ENCODE measurements at places on chromosomes 1 and 21.
A peak's percentile ranks its signal among the peaks of the same experiment; 100 is the strongest.

GRCh38 chr1:151840421-151840820 is 801 bp upstream of the C2CD4D start:
- DNase-seq: no peak

- DNase-seq: peak; percentile 87
Measured at GRCh38 chr1:235513495-235514366, 9.5 kb upstream of the B3GALNT2 start.

DNA sequence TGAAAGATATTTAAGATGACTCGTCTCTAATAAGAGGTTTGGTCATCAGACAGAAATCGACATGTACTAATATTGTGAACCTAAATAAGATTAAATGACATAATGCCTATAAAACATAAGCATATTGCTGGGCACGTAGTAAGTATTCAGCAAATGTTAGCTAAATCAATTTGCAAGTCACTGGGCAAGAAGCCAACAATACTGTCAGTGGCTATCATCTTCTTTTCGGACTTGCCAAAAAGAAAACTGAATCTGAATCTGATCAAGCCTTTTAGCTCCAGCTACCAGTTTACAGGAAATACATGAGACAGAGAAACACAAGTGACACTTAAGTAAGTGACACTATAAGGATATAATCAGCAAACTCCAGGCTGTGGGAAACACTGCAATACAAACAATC is 46.0 kb downstream of the RPL5 start:
- no peak for DNase-seq

- DNase-seq: no peak
Measured at GRCh38 chr21:34874684-34875513, 174.2 kb downstream of the RUNX1 start.

DNA sequence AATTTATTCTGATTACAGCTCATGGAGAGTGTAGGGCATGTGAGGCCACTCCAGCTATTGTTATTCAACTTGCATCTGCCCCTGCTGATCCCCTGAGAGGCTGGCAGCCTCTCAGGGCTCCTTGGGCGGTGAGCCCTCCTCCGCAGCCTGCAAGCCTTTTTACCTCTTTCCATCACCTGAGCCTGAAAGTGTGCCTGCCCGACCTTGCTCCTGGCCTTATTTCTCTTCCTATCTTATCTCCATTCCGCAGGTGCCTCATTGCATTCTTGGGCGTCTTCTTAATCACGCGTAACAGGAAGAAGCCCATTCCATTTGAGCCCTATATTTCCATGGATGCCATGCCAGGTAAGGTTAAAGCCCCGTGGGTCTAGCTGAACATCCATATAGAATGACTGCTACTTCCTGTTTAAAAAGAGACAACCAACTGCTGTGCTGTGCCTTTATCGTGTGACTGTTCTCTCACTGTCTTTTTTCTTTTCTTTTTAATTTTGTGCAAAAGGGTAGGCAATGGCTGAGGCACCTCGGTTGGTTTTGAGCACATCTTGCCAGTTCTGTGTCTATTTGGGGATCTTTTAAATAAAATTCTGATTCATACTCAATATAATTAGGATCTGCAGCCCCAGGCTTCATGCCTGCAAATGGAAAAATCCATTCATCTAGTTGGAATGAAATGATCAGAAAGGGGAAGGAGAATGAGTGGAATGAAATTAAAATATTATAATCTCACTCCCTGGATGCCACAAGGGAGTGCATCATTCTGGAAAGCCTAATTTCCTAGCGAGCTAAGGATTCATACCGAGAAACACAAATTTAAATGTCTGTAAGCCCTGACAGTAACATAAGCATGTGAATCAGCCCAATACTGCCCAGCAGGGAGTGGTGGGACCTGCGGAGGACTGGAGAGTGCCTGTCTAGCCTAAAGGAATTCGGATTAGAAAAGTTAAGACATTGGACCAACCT is 38.6 kb upstream of the RCAN3 start:
- DNase-seq: no peak

DNA sequence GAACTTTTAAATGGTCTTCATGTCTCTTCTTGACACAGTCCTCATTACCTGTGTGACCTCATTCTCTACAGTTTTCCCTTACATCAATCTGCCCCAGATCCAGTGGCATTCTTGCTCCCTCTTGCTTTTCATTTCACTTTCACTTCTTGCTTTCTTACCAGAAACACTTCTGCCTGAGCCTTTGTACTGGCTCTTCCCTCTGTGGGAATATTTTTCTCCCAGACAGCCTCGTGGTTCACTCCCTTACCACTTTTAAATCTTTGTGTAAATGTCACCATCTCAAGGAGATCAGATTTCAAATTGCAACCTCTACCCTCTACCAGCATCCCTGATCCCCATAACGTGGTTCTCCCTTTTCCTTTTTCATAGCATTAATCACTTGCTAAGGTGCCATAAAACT is 73.2 kb downstream of the DISC1 start:
- peak; percentile 35 for DNase-seq

- DNase-seq: no peak
Measured at GRCh38 chr21:35427320-35428000, 378.4 kb upstream of the RUNX1 start.

GRCh38 chr1:207811319-207811718 is 59.5 kb downstream of the CD46 start:
- DNase-seq: no peak

DNA sequence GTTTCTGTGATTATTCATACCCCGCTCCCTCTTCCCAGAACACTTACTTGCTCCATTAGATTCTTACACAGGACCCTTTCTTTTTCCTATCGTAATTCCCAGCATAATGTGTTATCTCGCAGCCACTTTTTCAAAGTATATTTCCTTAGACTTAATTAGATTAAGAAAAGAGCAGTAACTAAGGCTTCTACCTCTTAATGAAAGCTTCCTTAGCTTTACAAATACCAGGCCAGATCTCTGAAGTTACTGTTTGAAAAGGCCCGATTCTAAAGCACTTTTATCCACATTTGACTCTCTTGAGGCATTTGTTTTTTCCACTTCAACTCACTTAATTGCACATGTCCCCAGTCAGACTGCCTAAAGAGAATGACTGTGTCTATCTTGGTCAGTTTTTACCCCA is 1264.3 kb upstream of the ADGRL2 start:
- no peak for DNase-seq

GRCh38 chr1:105483436-105483835 is 1573.0 kb upstream of the PRMT6 start:
- no peak for DNase-seq

DNA sequence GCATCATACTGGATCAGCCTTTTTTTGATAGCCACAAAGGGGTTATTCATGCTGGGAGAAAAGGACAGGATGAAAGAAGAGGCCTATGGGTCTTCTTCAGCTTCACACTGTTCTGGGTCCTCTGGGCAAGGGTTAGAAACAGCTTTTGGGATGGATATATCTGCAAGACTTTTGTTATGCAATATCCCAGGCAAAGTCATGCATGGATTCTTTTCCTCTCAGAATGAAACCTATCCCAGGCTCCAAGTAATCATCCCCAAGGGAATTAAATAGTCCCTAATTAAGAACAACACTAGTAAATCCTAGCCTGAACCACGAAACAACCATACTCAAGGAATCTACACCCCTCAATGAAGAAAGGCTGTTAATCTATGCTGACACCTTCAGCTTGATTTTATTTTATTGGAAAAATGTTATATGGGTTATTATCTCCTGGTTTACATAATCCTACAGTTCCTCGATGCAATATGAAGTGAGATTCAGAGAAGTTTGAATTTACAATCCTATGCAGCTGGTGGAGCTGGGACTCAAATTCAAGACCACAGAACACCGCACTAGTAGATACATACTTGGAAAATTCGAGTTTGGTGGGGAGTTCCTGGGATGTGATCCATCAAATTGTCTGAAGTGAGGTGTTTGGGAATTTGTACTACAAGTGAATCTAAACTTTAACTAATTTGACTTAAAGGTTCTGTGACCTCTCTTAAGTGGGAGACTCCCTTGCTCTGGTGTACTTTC is 338.6 kb downstream of the TBX15 start:
- no peak for DNase-seq

- peak; percentile 37 for DNase-seq
Measured at GRCh38 chr1:223363057-223363855, 720 bp downstream of the SUSD4 start.

DNA sequence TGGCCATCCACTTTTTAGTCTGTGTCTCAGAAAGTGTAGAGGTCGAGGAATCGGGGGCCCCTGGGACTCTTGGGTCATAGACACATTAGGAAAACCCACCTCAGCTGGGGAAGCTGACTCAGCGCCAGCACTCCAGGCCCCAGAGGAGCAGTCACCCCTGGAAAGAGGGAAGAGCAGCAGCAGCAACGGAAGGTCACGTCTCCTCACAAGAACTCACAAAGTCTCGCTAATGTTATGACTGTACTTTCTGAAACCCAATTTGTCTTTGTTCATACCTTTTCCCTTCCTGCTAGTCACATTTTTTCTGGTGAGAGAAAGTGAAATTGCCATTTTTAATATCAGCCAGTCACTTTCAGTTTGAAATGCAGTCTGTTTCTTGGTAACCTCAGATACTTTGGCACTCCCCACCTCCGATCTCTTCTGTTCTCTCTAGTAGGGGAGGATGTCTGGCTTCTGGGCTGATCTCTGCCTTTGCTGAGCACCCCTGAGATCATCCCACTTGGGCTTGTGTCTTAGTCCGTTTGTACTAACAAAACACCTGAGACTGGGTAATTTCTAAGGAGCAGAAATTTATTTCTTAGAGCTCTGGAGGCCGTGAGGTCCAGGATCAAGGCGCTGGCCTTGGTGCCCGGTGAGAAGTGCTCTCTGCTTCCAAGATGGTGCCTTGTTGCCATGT is 6.0 kb upstream of the NLRP3 start:
- DNase-seq: no peak

GRCh38 chr1:153849487-153850185 is 73.1 kb downstream of the GATAD2B start:
- DNase-seq: no peak

- DNase-seq: no peak
Measured at GRCh38 chr21:44903050-44903685, 17.5 kb downstream of the ITGB2 start.

All from umbilical cord (tissue), 2 donors.